Activated T-cell treated with anti-CD3 and anti-CD28 coated beads for 48 hours (primary cell): ENCODE measurements at places on chromosomes 3 and 15.
A peak's percentile ranks its signal among the peaks of the same experiment; 100 is the strongest.

DNA sequence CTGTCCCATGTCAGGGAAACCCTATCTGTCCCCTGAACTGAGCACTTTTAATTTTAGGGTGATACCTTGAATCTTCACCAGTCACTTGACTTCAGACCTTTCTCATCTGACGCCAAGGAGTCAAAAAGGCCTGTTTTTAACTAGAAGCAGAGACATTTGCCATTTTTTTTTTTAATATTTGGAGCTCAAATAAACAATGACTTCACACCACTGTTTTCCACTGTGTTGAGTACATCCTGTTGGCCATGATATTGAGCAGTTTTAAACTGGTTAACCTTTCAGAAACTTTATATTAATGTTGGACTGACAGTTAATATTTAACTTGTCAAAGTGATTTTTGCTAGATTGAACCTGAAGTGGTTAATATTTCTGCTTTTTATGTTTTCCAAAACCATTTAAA, 28.2 kb downstream of the DAG1 start:
- DNase-seq, result no peak

DNA sequence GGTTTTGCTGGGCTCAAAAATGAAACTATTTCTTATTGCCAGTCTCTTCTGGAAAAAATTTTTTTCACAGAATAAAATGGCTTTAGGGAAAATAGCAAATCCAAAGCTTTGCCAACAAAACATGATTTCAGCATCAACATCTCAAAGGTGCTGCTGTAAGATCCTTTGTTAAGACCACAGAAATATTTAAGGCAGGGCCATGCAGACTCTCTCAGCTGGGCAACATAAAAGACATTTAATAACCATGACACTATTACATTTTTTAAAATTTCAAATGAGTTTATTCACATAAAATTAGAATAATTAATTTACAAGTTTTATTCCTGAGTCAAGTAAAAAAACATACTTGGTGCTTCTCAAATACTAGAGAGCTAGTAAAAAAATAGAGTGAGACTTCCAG, 527.1 kb upstream of the DPPA4 start:
- no peak for DNase-seq

- DNase-seq, result no peak
These were observed 12.2 kb downstream of the SCAANT1 start for GRCh38 chr3:63900010-63900409.

DNA sequence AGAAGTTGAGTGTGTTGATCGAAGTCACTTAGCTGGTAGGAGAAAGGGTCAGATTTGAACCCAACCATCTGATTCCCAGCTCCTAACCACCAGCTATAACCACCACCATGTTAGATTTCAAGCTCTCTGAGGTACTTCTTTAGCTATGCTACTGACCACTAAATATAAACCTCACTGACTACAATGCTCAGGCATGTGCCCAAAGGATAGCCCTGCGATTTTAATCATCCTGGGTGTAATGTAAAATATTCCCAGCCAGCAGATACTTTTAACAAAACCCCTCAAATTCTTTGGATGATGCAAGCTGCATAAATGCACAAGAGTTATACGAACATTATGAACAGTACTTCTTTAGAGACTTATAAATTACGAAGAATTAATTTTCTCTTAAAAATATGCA, 115.2 kb upstream of the TSC22D2 start:
- DNase-seq, result no peak

DNA sequence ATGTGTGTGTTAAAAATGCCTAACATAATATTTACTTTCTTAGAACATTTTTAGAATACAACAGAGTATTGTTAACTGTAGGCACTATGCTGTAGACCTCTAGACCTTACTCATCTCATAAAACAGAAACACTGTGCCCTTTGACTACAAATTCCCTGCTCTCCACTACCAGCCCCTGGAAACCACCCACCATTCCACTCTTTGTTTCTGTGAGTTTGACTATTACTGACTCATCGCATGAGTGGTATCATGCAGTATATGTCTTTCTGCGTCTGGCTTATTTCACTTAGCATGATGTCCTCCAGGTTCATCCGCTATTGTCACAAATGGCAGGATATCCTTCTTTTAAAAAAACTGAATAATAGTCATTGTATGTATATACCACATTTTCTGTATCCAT, 216.7 kb upstream of the CFAP20DC start:
- no peak for DNase-seq

DNA sequence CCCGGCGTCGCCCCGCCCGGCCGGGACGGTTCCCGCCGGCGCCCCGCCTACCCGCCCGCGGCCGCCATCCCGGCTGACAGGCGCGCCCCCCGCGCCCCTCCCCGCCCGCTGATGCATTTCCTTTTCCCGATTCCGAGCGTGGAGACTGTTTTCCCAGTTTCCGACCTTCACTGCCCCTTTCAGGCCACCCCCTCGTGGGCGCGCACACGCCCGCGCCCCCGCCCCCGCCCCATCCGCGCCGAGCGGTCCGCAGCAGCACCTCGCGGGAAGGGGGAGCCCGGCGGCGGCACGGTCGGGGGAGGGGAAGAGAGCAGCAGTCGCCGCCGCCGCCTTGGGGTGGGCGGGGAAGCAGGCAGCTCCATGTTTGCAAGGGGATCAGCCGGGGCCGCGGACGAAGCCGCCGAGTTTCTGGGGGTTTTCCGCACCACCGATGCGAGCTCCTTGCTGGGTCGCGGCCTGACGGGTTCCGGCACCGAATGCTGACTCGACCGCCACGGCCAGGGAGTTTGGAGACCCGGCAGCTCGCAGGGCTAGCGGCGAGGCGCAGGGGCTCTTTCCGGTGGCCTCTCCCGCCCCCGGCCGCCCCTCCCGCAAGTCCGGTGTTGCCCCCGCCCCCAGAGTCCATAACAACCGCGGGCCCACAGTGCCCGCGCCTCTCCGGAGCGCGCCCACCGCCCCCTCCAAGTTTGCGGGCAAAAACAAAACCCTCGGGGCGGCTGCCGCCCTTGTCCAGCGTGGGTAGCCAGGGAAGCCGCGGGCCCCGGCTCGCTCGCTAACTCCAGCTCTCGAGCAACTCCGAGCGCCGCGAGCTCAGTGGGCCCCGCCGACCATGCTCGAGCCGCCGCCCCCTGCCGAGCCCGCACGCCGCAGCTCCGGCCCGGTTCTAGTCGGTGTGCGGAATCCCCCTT, 3.2 kb upstream of the SIN3A start:
- DNase-seq, result peak; percentile 80

DNA sequence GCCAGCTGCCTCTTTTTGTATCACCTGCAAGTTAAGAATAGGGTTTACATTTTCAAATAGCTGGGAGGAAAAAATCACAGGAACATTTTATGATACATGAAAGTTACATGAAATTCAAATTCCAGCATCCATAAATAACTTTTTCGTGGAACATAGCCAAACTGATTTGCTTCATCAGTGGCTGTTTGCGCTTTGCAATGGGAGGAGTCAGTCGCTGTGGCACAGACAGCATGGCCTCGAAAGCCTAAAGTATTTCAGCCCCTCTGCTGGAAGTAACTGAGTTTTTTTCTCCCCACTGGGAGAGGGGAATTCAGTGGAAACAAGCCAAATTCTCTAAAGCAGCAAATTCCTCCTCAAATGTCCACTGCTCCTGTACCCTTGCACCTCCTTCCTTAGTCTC, 271.9 kb downstream of the SUCLG2 start:
- DNase-seq, result no peak

DNA sequence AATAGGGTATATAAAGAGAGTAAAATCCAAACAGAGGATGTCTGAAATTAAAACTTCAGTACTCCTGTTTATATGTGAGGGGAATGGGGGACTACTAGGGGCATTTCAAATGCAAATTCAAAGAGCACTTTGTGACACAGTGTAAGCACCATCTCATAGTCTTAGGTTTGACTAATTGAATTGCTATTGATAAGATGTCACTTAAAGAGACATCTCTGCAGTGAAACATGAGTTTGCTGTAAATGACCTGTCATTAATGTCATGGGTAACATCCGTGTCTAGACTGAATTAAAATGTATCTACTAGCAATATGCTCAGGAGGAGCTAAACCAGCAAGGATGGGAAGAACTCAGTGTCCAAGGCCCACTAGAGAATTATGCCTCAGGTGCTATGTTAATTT, 41.0 kb downstream of the ROBO1 start:
- no peak for DNase-seq

DNA sequence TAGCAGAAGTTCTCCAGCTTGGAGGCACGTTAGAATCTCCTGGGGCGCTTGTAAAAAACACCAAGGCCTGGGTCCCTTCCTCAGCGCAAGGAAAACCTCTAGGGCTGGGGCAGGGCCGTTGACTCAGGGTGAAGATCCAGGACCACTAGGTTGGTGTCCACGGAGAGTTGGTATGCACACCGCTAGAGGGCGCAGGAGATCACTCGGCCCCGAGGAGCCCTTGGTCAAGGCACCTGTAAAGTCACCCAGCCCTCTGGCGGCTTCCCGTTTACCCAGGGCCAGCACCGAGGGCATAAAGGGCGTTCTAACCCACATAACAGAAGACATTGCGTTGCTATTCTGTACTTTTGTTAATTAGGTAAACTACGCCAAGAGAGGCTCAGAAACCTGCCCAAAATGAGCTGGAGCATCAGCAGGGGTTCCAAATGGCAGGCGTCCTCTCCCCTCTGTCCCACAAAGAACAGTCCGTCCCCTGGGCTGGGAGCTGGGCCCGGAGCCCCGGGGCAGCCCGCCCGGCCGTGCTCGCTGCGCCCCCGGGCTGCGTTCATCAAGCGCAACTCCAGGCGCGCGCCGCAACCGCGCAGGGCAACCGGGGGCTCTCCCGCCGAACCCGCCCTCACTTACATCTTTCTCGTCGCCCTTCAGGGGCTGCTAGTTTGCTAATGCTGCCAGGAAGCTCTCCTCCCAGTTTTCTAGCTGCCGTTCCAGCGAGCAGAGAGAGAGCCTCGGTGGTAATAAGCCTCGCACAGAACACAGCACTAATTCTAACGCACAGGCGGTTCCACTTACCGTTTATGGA, 332.1 kb downstream of the ARRDC4 start:
- DNase-seq, result peak; percentile 37

- no peak for DNase-seq
These were observed 311.5 kb downstream of the EDEM1 start for GRCh38 chr3:5498981-5499380.

- DNase-seq, result no peak
These were observed 516.9 kb upstream of the TBL1XR1 start for GRCh38 chr3:177713928-177714900.

DNA sequence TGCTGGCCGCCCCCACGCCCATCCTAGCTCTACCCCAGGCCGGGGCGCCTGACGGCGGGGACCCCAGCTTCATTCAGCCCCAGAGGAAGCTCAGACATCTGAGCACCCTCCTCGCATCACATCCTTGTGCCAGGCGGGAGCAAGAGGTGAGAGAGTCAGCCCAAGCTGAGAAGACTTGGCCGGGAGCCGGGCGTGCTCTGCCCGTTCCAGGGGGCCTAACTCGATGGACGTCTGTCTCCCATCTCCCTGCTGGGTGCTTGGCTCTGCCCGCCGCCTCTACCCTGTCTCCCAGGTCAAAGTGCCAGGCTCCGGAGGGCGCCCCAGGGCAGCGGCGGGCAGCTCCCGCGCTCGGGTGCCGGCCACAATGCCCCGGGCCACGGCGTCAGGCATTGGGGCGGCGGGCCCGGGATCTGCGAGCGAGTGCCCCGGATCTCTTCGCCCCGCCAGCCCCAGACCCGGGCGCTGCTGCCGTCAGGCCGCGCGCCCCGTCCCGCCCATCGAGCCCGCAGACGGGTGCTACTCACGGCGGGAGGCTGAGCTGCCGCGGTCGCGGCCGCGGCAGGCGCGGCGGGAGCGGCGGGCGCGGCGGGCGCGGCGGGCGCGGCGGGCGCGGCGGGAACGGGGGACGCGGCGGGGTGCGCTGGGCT, 388 bp downstream of the DAPK2 start:
- no peak for DNase-seq

DNA sequence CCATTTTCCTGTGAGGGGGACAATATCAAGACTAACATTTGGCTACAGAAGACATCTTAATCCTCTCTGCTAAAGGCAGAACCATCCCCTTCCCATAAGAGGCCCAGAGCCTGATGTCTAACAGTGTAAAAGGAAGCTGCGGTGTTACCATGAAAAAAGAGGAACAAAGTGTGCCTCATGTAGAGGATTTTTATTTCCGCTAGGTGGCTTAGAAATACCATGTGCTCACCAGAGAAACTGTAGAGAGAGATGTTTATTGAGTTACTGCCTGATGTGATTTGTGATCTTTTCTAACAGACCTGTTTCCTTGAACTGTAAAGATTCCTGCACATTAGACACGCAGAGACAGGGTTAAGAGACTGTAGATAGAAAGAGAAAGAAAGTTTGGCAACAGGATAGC, 22.0 kb downstream of the OR5H15 start:
- DNase-seq, result no peak

DNA sequence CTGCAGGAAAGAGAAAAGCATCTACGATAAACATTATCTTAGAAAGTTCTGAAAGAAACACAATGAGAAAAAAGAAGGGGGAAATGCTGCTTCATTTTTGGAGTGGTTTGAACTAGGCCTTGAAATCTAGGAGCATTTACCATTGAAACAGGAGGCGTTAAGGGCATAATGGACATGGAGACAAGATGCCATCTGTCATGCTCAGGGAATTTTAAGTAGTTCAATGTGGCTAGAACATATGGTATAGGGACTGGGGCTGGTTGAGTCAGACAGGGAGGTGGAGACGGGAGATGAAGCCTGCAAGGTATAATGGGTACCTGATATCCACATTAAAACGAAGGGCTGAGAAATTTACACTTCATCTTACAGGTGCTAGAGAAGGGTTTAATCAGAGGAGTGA, 10.4 kb upstream of the PLAAT1 start:
- no peak for DNase-seq

DNA sequence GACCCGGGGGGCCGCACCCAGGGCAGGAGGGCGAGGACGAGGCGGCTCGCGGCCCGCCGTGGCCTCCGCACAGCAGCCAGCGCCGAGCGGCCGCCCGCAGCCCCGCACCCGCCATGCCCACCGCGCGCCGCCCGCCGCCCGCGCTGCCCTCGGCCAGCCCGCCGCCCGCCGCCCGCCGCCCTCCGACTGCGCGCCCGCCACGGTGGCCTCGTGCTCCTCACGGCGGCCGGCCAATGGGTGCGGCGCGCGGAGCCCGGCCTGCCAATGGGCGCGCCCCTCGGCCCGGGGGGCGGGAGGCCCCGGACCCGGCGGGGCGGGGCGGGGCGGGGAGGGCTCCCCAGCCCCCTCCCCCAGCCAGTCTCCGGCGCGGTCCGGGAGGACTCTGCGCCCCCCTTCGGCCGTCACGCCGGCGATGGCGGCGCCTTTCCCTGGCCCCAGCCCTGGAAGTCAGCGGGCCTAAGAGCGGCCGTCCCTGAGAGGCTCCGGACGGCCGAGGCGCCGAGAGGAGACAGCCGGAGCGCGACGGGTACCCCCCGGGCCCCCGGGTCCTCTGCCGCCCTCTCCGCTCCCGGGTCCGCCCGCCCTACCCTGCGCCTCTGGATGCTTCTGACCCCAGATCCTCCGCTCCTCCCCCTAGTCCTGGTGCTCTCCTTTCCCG, at the start of gene NT5DC2:
Gene NT5DC2, minus strand, starts transcription at position 235 of the 658 bp plus-strand sequence. Its CDS starts 120 bp downstream, at position 115.
- DNase-seq, result peak; percentile 75

DNA sequence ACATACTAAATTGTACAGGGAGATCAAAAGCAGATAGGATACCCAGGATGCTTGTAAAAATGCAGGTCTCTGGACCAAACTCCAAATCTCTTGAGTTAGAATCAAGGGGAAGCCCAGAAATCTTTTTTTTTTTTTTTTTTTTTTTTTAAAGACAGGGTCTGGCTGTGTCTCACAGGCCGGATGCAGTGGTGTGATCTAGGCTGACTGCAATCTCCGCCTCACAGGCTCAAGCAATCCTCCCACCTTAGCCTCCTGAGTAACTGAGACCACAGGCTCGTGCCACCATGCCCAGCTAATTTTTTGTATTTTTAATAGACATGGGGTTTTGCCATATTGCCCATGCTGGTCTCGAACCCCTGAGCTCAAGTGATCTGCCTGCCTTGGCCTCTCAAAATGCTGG, 373.5 kb downstream of the SHQ1 start:
- no peak for DNase-seq
